ENCODE measurements at places on chromosomes 2 and 18.

GRCh38 chr2:1791685-1792435, 47.5 kb upstream of the PXDN start:
- no peak for DNase-seq

- no peak for DNase-seq
Measured at GRCh38 chr2:236903978-236904377, 181.7 kb upstream of the COPS8 start.

DNA sequence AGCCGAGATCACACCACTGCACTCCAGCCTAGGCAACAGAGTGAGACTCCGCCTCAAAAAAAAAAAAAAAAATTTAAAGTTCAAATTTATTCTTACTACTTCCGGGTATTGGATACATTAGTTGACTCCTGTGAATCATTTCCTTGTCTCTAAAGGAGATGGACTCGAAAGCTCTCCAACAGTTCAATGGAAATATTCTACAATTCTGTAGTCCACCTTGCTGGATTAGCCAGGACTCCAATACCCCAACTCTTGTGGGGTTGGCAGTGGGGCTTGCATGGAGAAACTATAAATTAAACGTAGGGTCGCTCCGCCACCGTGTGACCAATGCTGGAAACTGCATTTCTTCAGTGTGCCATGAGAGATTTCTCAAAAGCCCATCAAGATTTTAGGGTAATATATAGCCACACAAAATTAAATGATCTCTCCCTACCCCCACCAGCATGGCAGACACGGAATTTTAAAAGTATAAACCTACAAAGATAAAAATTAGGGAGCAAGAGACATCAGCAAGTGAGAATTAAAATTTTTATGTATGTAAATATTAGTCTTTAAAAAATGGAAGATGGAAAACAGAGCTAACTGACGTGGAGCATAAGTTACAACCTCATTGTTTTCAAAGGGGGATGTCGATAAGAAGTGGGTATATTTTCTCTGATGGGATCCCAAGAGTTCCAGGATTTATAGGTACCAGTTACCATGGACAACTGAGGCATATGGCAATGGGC, 27.8 kb upstream of the GAREM2 start:
- DNase-seq = peak; percentile 38

GRCh38 chr2:171902840-171903420, 8.9 kb upstream of the SLC25A12 start:
- no peak for DNase-seq

DNA sequence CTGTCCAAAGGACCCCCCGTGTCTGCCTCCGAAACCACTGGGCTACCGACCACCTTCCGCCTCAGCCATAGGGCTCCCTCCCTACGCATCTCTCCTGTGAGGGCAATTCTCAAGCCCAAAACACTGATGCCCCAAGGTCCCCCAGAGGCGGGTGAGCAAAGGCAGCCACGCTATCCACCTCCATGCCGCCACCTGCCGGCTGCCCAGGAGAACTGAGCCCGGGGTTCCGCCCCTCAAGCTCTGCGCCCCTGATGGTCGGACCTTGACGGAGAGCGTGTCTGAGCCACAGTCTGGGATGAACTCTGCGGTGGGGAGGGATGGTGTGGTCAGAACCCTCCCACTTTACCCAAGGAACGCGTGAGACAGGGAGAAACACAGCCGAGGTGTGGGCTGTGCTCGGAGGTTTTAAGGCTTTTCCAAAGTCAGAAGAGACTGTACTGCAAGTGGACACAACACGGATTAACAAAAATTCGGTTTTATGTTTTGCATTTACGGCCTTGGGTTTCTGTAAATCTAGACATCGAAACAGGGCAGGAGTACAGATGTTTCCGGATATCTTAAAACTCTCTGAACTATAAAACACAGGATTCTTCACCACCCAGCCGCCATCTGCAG, 114.1 kb downstream of the ZNF516 start:
- no peak for DNase-seq

- no peak for DNase-seq
Measured at GRCh38 chr2:205811387-205811786, 129.1 kb downstream of the NRP2 start.

DNA sequence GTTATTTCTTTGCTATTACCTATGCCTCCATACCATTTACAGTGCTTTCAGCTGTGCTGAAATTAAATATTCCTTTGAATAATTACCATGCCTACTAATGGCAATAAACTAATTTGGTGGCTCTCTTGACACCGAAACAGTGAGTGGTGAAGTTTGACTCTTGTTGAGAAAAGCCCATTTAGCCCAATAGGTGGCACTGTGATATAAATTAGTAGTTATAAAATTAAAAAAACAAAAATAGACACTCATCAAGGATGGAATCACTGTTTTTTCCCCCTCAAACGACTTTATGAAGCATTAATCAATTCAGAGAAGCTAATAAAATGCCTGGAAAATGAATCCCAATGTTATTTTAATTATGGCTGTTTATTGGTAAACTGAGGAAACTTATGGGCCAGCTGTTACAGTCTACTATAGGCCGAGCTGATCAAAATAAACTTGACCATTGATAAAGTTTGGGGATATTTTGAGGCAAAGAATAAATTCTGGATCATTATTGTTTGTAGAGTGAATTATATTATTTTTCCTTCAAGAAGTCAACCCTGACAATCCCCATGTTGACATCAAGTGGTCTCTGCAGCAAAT, 339.6 kb downstream of the TRIB2 start:
- DNase-seq = no peak

GRCh38 chr2:39937621-39938020, 158.6 kb upstream of the THUMPD2 start:
- DNase-seq = no peak

DNA sequence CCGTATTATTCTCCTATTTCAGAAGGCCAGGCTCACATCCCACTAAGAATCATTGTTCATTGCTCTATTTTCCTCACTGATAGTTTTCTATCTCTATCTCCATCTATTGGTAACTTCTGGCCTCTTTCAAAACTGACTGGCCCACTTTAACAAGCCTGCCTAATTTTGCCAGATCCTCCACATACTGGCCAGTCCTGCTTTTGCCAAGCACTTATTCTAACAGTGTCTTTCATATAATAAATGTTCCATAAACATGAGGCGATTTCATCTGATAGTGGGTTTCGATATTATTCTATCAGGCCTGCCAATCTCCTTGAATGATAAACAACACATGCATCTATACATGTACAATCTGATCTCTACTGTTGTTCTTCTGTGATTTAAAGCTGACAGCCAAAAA, 125.9 kb upstream of the KCNH7 start:
- no peak for DNase-seq

- DNase-seq = no peak
Measured at GRCh38 chr18:6728809-6729246, 688 bp upstream of the ARHGAP28 start.

DNA sequence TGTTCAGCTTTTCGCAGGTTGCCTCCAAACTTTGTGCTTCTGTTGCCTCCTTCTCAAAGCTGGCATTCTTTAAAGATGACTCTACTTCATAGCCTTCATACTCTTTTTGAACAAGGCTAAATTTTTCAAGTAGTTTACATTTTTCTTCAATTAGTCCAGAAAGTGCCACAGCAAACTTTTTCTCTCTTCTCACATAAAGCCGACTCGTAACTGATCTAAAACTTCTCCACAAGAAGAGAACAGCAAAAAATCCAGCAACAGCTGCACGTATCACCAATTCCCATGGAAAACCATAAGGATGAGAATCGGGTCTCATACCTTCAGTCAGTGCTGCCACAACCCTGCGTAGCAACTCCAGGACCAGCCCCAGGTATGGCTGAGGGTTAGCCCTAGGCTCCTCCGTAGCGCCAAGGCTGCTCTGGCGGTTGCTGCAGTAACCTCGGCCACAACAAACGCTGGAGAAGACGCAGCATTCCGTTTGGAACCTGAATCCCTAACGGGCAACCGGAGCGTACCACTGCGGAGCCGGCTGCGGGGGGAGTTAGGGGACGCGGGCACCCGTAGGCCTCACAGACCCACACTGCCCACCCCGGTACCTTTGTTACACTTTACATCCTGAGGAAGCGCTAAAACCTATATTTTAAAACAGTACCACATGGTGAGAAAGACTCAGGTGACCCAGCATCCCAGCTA, at the start of gene CTAGE1:
TSS of gene CTAGE1 (minus strand) at position 420 of the 693 bp plus-strand sequence. CDS start at position 316, 104 bp downstream.
- no peak for DNase-seq

GRCh38 chr2:85156619-85157018, 23.4 kb downstream of the TCF7L1 start:
- no peak for DNase-seq

- no peak for DNase-seq
Measured at GRCh38 chr2:230418341-230419016, 2.5 kb downstream of the SP100 start.

- DNase-seq = no peak
Measured at GRCh38 chr2:134323777-134324176, 69.9 kb downstream of the MGAT5 start.

GRCh38 chr2:230757476-230757875, 44.8 kb downstream of the CAB39 start:
- DNase-seq = no peak

GRCh38 chr2:22878121-22878520, 506.9 kb upstream of the KLHL29 start:
- DNase-seq = no peak

- DNase-seq = no peak
Measured at GRCh38 chr2:2843969-2844548, 513.0 kb upstream of the MYT1L start.

DNA sequence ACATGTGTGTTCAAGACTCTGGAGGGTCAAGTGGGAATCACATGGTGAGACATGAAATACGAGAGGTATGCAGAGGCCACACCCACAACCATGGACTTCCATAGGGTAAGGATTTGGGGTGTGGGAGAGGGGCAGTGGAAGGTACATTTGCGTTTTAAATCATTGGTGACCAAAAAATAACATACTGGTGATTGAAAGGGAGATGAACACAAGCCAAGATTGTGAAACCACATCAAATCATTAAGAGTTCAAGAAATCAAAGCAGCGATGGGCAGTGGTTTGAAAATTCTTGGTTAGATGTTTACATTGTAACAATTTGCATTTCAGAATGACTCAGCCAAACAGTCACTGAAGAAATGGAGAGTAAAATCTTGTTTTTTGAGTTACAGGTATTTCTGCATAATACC, 1.9 kb upstream of the CABYR start:
- no peak for DNase-seq

GRCh38 chr2:98946855-98947254, 10.8 kb upstream of the CRACDL start:
- DNase-seq = no peak

- no peak for DNase-seq
Measured at GRCh38 chr18:44715842-44716241, 35.2 kb downstream of the SETBP1 start.

GRCh38 chr2:188751816-188752215, 222.4 kb upstream of the COL3A1 start:
- no peak for DNase-seq

DNA sequence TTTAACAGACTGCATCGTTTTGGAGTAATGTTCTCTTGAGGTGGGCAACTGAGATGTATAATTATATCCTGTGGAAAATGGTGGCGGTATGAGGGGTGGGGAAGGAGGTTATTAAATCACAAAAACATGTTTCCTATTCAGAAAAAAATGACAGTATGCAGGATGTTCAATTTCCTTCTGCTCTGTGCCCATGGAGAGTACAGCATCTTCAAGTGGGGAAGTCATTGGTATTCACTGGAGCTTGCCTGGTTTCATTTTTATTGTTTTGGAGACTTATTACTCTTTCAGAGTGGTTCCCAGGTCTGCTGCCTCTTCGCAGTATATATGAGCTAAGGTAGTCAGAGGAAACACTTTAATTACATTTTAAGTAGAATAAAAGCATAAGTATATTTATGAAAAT, 318.8 kb upstream of the RAB12 start:
- DNase-seq = no peak

- DNase-seq = no peak
Measured at GRCh38 chr2:239952665-239953417, 72.3 kb downstream of the NDUFA10 start.
